ENCODE measurements at places on chromosomes 12 and 14.
A peak's percentile ranks its signal among the peaks of the same experiment; 100 is the strongest.

DNA sequence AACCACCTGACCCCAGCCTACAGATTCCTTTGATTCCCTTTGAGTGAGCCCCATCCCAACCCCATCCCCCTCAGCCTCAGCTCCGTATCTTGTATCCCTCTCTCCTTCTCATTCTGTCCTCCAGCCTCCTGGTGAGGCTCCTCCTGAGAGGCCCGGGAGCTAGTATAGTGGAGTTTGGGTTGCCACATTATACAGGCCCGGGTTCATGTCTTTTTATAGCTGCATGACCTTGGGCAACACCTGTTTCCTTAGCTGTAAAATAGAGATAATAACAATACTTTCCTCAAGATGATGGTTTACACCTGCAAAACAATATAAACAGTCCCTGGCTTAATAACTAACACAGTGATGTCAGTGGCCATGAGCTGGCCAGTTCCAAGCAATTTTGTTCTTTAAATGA, 89.8 kb downstream of the STAB2 start:
- no peak for DNase-seq

GRCh38 chr12:31035967-31036665, 37.5 kb upstream of the DDX11 start:
- DNase-seq = peak; percentile 27

DNA sequence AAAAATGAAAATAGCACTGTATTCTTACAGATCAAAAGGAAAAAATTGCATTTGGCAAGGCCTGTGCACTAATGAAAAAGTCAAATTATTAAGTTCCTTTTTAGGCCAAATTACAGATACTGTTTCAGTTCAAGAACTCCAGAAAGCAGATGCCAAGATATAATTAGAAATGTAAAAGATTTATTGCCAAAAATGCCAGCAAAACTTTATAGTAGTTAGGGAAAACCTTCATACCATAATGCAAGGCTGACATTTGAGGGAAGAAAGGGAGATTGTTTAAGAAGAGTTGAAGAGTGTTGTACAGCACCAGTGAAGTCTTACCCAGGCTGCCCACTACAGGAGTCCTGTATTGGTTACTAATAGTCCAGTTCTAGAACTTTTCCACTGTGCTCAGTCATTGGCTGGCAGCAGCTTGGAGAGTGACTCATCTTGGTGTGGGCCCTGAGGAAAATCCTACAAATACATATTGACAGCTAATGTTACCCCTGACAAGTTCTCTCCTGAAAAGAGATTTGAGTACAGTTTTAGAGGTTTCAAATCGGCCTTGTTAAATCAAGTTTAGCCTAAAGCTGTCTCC, 600.4 kb downstream of the C12orf50 start:
- DNase-seq = peak; percentile 35

GRCh38 chr14:94612174-94612573, at the start of gene SERPINA3:
Gene SERPINA3 (plus strand): TSS chr14:94612391. CDS start chr14:94614442, 2,051 bp downstream.
- no peak for DNase-seq

GRCh38 chr14:76389841-76390240, 13.9 kb downstream of the ESRRB start:
- no peak for DNase-seq

- no peak for DNase-seq
Observed at GRCh38 chr14:103329401-103330347, 4.4 kb upstream of the EIF5 start.

GRCh38 chr12:51246254-51246853, 7.7 kb downstream of the DAZAP2 start:
- DNase-seq = peak; percentile 61

DNA sequence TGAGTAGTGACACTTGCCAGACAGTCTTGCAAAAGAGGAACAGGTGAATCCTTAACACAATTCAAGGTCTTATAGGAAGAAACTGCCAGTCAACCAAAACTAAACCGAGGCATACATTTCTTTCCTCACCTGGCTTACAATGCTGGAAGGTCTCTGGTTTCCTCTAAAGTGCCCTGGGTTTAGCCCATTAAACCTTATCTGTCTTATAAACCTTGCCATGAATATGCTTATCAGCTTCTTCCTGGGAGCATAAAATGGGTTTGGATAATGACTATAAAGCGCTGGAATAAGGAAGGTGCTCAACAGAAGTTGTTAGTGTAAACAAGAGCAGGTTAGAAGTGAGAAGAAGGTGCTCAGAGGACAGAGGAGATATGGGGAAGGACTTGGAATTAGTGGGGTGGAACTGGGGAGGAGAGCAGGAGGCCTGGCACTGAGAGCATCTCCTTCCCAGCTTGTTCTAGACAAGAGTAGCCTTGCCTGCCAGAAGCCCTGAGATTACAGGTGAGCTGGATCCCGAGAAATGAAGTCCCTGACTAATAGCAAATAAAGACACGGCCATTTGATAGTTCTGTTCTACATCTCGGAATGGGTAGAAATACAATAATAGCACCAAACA, 14.1 kb upstream of the GPRC5A start:
- DNase-seq = no peak

GRCh38 chr12:45215419-45216229, at the start of gene ANO6:
Gene ANO6 (plus strand): TSS chr12:45216095. CDS start chr12:45216322, 227 bp downstream.
- DNase-seq = peak; percentile 89
